T-helper 22 cell (primary cell): ENCODE measurements at places on chromosomes 5 and 9.

GRCh38 chr5:120463991-120464626 lies at the start of gene PRR16:
PRR16 (plus strand) TSS chr5:120464300.
- DNase-seq = no peak

DNA sequence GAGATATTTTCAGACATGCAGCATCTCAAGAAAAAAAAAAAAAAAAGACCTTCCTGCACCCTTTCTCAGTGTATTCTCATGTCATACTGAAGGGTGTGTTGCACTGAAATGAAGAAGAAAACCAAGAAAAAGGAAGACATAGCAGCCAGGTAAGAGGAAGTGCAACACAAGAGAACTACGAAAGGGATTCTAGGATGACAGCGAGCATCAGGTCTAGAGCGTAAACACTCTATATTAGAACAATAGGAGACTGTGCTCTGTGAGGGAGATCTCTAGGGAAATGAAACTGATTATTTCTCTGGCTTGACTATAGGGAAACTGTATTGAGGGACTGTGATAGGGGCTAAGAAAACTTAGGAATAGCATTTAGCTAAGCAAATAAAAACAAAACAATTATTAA lies 30.0 kb downstream of the BTF3 start:
- no peak for DNase-seq

DNA sequence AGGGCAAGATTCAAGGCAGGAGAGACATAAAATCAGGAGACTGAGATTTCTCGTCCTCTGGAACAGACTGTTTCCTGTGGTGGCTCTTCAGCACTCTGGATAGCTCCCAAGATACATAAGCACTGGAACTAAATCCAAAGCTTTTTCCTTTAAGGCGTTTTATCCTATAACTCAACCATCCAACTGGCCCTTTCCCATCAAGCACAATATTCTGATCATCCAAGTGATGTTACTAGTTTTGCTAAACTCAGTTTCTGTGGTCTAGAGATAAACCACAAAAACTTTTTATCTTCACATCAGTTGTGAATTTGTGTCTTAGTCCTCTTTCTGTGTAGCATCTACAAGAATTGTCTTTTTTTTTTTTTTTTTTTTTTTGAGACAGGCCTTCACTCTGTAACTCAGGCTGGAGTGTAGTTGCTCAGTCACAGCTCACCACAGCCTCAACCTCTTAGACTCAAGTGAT lies 299.4 kb downstream of the COX7C start:
- DNase-seq = no peak

DNA sequence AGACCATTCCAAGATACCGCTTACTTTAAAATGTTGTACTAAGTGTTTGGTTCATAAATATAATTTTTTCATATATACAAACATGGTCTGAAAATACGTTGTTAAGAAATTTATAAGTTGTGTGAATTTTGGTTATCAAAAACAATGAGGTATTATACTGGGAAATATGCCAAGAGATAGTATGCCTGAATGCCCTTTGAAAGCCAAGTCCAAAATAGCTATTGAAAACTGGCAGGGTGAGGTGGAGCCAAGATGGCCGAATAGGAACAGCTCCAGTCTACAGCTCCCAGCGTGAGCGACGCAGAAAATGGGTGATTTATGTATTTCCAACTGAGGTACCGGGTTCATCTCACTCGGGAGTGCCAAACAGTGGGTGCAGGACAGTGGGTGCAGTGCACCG lies 533.5 kb downstream of the ZNF608 start:
- DNase-seq = no peak
